ENCODE measurements at places on chromosomes 5 and 9.

DNA sequence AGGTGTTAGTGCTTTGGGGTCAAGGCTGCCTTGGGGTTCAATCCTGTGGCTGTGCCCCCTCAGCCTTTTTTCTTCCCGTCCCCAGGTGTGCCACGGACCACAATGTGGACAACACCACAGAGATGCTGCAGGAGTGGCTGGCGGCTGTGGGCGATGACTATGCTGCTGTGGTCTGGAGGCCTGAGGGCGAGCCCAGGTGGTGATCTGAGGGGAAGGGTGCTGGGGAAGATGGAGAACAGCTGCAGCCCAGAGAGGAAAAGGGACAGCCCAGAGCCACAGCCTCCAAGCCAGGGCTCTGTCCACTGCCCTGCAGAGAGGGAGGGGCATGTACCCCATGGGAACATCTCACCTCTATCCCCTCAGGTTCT is 2.1 kb downstream of the CERCAM start:
- DNase-seq: no peak

DNA sequence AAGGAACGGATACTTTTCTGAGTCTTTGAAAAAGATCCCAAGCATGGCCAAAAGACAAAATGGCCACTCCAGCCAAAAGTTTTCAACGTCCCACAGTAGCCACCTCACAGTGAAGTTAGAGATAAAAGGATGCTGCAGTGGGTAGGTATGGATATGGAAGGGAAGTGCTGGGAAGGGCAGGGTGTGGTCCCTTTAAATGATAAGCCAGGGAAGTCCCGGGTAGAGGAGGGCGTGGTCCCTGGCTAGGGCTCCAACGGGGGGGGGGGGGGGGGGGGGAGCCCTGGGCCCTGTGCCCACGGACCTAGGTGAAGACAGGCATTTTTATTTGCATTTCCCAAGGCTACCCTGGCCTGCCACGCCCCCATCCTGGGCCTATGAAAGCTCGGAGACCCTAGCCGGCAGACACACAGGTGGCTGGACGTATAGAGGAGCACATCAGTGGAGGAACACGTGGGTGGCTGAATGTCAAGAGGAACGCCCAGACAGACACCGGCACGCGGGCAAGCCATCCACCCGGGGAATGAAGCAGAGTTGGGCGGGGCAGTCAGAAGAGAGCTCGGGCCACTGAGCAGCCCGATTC is 306.7 kb downstream of the NFIB start:
- DNase-seq: no peak

DNA sequence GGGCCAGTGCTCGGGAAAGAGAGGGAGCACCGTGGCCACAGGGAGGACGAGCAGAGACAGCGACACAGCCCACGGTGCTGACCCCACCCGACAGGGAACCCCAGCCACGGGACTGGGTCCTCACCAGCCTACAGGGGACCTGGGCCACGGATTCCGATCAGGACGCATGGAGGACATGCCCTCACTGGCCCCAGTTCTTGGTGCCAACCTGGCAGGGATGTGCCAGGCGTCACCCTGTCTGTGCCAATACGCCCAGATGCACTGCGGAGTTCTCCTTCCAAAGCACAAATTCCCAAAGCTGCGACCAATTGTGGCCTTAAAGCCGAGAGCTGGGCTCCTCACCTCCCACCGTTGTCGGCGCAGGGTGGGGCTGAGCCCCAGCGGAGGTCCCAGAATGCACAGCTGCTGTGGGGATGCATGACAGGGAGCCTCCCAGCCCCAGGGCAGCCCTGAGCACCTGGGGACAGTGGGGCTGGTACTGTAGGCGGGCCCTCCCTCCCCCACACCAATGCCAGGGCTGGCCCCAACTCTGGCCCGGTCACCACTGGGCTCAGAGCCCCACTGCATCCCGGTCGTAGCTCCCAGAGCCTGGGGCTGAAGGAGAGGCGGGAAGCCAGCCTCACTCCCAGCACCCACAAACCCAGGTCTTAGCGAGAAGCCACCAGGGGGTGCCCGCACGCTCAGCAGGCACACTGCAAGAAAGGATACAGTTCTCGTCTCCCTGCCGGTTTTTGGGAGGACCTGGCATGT is 44.2 kb downstream of the NKD2 start:
- DNase-seq: peak; percentile 40

DNA sequence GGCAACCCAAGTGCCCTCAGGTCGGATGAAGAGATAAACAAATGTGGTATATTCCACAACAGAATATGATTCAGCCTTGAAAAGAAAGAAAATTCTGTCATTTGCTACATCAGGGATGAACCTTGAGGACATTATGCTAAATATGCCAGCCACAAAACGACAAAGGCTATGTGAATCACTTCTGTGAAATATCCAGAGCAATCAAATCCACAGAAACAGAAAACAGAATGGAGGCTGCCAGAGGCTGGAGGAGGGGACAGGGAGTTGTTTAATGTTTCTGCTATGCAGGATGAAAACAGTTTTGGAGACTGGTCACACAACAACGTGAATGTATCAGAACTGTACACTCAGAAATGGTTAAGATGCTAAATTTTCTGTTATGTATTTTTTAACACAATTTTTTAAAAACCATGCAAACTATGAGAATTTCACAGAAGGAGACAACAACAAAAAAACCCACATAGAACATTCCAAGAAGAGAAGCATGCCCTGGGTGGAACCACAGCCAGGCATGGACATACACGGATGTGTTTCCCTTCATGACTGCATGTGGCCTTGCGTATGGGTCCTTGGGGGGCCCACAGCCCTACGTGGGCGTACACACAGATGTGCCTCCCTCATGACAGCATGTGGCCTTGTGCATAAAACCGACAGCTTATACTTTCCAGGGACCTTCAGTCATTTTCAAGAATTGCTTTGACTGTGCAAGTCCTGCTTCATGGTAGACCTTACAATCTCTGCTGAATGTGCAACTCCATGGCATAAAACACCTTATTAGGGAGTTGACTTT is 146.7 kb downstream of the ROR2 start:
- no peak for DNase-seq
